A549 treated with dexamethasone at 1 μM for 4 hours (cell line): ENCODE measurements at places on chromosomes 6 and 20. TPM values are rescaled to one million over a fixed set of nuclear protein-coding genes. Genes with fewer than 3 reads are reported as not detected.

Gene SLC52A3
- total RNA-seq: 0.34 to 0.60 TPM (median 0.45 TPM) in 5 replicates

Gene CPNE5
- 0.06 to 0.12 TPM (median 0.10 TPM) in 5 replicates for total RNA-seq

Gene TMEM170B
- total RNA-seq: 0.61 to 1.1 TPM (median 0.87 TPM) in 5 replicates

Gene SPINT4
- not detected in 5 replicates for total RNA-seq

Gene HLA-DOA
- 0.09 TPM in 1 of 5 replicates, not detected in the others for total RNA-seq

Gene SMLR1
- not detected in 5 replicates for total RNA-seq

Gene VNN1
- total RNA-seq: 0.03 to 0.05 TPM (median 0.04 TPM) in 4 of 5 replicates, not detected in the other

Gene POM121L2
- 0.02 TPM in 1 of 5 replicates, not detected in the others for total RNA-seq
